Stimulated activated CD4-positive, alpha-beta T cell treated with anti-CD3 and anti-CD28 coated beads, Interleukin-4, amount 100 ng/mL, for 4 hours (primary cell): ENCODE measurements at places on chromosomes 5 and 9.

GRCh38 chr9:113941056-113941455 lies 64.9 kb downstream of the ZNF618 start:
- no peak for DNase-seq

- no peak for DNase-seq
Measured at GRCh38 chr5:124524552-124525232, 221.7 kb downstream of the ZNF608 start.

DNA sequence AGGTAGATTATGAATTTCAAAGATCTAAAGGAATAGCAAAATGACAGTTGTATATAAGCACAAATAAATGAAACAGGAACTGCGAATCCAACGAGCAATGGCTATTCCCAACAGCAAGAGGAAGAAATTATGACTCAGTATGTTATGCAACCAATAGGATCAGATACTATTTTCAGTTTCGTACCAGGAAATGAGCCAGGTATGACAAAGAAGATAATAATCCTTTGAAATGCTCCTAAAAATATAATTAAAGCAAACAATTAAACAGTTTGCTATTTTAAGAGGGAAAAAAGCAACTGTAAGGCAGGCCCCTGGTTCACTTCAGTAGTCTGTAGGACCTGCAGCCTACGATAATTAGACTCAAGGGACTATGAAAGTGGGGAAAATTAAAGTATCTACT lies 58.9 kb downstream of the AUH start:
- DNase-seq = no peak

GRCh38 chr9:126933334-126933980 lies 18.9 kb downstream of the RALGPS1 start:
- DNase-seq = no peak

DNA sequence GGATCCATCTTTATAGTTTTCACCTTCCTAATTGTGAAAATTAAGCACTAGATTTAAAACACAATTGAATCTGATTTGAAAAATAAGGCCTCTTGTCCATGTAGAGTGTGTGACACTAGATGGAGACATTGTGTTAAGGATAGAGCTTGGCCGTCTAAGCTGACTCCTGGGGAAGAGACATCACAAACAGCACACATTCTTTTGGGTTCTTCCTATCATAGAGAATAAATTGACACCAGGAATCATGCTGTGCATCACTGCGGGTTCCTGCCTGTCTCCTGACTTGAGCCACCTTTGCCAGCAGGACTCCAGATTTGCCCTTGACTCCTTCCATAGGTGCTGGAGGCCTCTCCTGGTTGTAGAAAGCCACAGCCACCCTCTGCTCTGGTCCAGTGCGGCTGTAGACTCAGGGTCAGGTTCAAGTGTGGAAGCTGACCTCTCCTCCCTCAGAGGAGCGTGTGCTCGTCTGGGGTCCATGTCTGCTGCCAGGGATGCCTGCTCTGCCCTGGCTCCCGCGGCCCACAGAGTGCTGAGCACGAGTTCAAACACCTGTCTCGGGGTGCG lies 11.2 kb downstream of the ROPN1L start:
- DNase-seq = no peak

DNA sequence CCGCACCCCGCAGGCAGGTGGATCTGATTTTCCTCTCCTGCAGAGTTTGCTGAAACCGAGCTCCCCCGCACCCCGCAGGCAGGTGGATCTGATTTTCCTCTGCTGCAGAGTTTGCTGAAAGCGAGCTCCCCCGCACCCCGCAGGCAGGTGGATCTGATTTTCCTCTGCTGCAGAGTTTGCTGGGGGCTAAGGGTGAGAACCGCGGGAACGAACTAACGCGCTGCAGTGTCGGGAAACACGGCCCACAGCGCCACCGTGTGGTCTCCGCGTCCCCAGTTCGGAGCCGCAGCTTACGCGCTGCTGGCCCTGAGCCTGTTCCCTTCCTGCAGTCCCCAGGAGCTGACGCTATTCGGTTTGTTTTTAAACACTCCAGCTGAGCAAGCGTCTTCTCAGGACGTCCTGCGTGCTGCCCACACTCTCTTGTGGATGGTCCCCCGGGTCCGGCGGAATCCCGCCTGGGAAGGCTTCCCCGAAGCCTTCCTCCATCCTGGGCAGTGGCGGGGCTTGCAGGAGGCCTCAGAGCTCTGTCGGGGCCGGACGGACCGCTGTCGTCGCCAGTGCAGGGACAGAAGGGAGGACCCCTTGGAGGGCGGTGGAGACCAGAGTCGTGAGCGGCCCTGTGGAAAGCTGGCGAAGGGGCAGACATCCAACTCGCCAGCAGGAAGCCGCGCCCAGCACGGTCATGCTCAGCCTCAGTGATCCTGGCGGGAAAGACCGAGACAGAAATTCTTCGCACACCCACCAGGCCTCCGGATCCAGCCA lies 121.2 kb upstream of the LPCAT1 start:
- DNase-seq = peak; percentile 79

- no peak for DNase-seq
Measured at GRCh38 chr9:126915281-126915816, 767 bp downstream of the RALGPS1 start.

DNA sequence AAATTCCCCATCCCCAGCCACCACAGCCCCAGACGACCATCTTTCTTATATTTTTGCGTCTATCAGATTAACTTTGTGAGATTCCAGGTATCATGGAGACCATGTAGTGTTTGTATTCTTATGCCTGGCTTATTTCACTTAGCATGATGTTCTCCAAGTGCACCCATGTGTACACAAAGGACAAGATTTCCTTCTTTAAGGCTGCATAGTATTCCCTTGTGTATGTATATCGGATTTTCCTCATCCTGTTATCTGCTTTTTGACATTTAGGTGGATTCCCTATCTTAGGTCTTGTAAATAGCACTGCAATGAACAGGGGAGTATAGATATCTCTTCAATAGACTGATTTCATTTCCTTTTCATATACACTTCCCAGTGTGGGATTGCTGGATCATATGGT lies 5.3 kb upstream of the TAF11L2 start:
- no peak for DNase-seq

DNA sequence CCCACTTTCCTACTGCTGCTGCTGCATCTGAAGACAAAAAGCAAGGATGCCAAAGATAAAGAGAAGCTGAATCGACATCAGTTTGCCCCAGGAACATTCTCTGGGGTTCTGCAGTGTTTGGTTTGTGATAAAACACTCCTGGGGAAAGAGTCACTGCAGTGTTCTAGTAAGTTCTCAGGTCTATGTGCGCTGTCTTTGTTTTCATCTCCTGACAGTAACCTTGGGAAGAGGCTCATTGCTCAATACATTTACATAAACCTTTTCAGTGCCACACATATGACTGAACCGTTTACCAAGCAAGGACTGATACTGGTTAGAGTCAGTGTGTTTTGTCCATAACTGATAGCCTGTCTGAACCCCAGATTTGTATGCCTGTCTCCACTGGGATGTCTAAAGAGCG lies 232.1 kb downstream of the ARHGEF28 start:
- DNase-seq = no peak

- no peak for DNase-seq
Measured at GRCh38 chr9:3823842-3824475, 298.2 kb upstream of the RFX3 start.

- no peak for DNase-seq
Measured at GRCh38 chr5:34530637-34531036, 125.5 kb upstream of the RAI14 start.

DNA sequence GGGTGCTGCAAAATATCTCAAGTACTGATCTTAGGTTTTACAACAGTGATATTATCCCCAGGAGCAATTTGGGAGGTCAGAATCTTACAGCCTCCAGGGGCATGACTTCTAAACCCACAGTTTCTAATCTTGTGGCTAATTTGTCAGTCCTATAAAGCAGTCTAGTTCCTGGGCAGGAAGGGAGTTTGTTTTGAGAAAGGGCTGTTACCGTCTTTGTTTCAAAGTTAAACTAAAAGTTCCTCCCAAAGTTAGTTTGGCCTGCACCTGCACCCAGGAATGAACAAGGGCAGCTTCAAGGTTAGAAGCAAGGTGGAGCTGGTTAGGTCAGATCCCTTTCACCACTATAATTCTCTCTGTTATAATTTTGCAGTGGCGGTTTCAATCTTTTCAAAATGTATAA lies 81.7 kb downstream of the SFXN1 start:
- DNase-seq = no peak

DNA sequence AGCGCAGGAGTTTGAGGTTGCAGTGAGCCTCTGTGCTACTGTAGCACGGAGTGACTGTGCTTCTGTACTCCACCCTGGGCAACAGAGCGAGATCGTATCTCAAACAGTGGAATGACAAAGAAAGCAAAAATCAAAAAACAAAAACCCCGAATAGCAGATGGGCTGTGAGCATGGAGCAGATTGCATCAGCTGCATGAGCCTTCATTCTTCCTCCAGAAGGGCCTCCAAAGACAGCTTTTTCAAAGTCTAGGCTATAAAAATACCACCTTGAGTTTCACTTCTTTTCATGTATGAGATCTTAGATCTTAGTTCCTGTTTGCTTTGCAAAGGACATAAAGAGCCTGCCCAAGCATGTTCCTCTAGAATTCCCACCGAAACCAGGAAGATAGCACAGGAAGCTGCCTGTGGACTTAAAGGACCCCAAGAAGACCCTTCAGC lies 15.0 kb upstream of the HSPB3 start:
- DNase-seq = no peak

GRCh38 chr5:145855763-145856267 lies 17.0 kb downstream of the GRXCR2 start:
- no peak for DNase-seq

DNA sequence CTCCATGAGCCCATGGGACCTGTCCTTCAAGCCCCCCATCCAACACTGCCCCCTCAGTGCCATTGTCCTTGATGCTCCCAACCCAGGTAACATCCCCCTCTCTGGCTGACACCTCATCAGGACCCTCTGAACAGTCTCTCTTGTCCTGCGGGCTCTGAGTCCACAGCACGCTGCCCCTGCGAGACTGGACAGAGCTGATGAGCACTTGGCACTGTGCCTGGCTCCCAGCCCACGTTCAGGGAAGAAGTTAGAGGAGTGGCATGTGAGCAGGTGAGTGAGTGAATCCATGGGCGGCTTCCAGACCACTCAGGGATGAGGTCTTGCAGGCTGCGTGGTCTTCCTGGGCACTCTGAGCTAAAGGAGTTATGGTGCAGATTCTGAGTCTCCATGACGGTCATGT lies 70.7 kb downstream of the PAX5 start:
- DNase-seq = no peak

DNA sequence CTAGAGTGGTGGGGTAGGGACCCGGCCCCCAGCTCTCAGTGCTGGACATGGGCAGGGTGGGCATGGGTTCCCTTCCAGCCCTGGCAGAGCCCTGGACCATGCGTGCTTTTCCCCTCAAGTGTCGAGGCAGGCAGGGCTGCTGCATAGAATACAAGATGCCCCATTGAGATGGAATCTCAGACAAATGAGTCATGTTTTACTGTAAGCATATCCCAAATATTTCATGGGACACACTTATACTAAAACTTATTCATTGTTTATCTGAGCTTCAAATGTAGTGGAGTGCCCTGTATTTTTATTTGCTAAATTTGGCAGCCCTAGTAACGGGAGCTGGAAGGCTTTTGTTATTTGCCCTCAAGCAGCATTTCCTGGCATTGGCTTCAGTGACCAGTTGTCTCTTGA lies 3.2 kb upstream of the RNU6ATAC start:
- no peak for DNase-seq

GRCh38 chr5:11596185-11596584 lies 308.1 kb downstream of the CTNND2 start:
- no peak for DNase-seq

DNA sequence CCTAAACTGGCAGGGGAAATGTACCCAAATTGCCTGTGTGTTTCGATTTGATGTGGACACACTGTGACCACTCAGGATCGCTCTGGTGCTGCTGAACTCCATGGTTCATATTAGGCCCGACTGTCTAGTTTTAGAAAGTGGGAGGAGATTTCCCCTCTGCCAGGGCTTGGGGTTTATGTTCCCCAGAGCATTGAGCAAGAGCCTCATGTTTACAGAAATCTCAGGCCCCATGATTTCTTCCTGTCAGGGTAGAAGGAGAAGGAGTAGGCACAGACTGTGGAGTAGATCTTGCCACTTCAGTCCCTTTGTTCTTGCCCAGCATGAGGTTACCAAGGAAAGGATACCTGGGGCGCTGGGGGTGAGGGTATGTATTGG lies 40.8 kb upstream of the GLRX start:
- DNase-seq = no peak

DNA sequence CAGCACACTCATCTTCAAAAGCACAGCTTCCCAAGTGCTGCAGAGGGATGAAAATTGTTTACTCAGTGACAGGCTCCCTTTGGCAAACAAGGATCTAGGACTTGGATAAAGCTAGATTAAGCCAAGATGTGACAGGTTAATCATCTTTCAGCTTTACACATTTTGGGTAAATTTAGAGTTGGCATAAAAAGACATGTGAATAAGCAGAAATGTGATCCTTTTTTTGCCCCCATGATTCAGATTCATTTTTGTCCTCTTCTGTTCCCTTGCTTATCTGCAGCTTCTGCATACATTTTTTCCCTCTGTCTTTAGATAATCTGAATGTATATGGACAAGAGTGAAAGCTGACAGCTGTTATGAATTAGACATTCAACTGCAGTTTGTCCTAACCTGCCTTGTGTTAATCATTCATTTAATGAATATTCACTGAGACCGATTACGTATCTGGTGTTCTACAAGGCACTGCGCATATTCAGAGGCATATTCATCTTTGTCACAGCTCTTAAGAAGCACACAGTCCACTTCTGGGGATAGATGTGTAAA lies 19.6 kb downstream of the ADAMTSL1 start:
- no peak for DNase-seq

DNA sequence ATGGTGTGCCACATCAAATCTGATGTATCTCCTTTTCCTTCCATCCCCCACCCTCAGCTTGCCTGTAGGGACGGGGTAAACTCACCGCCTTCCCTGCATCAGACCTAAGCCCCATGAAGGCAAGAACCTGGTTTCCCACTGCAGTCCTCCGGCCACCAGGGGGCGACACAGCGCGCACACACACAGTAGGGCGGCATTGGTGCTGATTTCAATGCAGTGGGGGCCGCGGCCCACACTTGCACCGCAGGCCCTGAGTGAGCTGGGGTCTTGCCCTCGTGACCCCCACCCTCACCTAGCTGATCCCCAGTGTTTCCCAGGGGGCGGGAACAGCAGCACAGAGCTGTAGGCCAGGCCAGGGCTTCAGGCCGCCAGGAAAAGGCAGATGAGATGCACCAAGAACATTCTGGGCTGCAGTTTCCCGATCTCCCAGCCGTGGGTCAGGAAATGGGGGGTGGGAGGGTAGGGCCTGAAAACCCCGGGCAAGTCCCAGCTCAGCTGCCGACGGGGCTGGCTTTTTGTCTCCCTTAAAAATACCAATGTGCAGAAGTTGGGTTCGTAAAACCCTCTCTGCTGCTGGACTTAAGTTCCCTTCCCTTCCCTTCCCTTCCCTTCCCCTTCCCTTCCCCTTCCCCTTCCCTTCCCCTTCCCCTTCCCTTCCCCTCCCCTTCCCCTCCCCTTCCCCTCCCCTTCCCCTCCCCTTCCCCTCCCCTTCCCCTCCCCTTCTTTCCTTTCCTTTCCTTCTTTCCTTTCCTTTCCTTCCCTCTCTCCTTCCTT lies 19.5 kb downstream of the FAM163B start:
- DNase-seq = peak; percentile 39

GRCh38 chr9:90702441-90702955 lies 59.9 kb upstream of the DIRAS2 start:
- DNase-seq = no peak

GRCh38 chr5:157265714-157266285 lies at the start of gene CYFIP2:
TSS of gene CYFIP2 (plus strand) at chr5:157266123. CDS start at chr5:157285362, 19,239 bp downstream.
- DNase-seq = peak; percentile 77

- DNase-seq = no peak
Measured at GRCh38 chr5:90747693-90748092, 189.1 kb downstream of the ADGRV1 start.

GRCh38 chr5:39654715-39655114 lies 229.9 kb upstream of the DAB2 start:
- no peak for DNase-seq

GRCh38 chr9:119284118-119284517 lies 85.1 kb downstream of the BRINP1 start:
- no peak for DNase-seq
